ENCODE measurements at places on chromosomes 3 and 15.
A peak's percentile ranks its signal among the peaks of the same experiment; 100 is the strongest.

DNA sequence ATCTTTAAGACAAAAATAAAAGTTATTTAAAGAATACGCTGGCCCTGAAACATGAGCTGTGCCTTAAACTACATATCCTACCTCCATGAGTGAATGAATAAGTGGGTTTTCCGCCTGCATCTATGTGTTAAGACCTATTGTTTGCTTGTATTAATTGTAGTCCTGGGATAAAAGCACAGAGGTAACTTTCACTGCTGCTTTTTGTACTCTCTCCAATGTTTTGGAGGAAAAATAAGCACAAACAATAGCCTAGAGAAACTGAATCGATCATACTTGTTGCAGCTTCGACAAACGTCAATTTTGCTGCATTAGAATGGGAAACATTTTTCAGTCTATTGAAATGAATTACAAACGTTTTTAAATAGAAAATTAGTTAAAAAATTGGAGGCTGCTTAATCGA lies 1.3 kb upstream of the CTNNB1 start:
- no peak for DNase-seq

DNA sequence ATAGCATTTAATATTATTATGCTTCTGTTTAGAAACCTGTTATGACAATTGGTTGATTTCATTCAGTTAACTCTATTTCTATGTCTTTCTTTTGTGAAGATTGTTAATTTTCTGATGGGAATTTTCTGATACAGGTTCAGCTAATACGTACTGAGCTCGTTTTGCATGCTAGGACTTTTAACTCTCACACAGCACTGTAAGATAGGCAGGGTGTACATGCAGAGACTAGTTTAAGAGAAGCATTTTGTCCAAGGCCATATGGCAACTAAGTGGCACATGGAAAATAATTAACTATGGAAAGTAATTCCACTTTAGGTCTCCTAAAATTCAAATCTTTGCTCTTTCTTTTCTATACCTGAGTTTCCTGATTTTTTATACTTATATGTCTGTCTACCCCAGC lies 81.9 kb downstream of the IL1RAP start:
- DNase-seq: no peak

DNA sequence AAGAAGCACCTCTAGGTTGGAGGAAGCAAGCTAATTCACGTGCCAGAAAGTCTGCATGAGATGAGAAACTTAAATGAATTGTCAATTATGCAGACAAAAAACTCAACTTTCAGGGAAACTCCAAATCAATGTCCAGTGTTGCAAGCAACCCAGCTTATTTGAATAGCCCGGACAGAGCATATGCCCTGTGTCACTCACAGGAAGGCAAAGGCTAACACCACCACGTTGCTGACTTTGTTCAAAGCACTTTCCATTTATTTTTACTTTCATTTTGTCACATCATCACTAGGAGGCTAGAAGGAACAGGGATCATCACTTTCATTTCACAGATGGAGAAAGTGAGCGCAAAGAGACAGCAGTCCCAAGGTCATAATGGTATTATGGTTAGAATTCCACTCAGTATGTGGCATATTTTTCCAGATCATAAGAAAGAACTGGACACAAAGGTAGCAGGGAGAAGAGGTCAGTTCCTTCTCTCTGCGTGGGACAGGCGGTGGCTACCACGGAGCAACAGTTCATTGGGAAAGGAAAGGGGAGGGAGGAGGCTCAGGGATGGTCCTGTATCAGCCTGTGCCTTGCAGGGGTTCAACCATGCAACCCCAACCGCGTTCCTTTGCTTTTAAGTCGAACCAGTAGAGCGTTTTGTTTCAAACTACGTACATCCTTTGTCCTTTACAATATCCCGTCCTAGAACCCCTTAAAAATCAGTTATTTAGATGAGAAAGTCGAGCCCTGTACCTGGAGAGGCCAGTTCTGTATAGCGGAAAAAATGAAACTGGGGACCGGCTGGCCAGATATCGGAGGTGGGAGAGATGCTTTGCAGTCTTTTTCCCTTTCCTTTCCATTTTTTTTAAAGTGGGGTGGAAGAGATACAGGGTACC lies 1.1 kb downstream of the HEG1 start:
- DNase-seq: peak; percentile 89

DNA sequence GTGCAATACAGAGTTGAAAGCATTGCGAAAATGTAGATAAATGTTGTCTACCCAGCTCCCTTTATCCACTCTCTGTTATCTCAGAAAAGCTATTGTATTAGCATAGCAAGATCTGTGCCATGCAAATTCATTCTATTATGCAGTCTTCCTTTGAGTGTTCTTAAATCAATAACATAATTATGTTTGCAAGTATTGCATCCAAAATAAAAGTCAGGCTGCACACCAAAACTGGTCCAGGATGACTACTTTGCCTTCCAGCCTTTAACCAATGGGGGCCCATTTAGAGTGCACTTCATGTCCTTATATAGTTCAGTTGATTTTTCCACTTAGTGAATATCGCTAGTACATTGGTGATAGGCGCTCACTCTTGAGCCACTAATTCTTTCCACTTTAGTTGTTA lies 107.4 kb upstream of the MLF1 start:
- DNase-seq: no peak

- DNase-seq: no peak
Observed at GRCh38 chr3:101466465-101467309, 46.3 kb downstream of the SENP7 start.

DNA sequence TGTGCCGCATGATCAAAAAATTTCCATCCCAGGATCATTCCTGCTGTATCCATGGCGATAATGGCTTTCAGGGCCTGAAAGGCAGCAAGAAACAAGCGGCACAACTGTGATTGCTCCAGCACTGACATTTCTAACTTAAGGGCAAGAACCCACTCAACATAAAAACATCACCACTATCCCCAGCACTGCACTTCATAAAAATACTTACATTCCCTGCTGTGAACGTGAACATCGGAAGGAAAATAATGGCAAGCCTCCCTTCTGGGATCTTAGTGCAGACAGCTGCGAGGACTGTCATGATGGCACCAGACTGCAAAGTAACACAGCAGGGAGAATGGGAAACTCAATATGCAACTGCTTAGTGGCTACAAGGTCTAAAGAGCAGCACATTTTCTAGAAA lies 8.1 kb upstream of the MAP6D1 start:
- DNase-seq: no peak

DNA sequence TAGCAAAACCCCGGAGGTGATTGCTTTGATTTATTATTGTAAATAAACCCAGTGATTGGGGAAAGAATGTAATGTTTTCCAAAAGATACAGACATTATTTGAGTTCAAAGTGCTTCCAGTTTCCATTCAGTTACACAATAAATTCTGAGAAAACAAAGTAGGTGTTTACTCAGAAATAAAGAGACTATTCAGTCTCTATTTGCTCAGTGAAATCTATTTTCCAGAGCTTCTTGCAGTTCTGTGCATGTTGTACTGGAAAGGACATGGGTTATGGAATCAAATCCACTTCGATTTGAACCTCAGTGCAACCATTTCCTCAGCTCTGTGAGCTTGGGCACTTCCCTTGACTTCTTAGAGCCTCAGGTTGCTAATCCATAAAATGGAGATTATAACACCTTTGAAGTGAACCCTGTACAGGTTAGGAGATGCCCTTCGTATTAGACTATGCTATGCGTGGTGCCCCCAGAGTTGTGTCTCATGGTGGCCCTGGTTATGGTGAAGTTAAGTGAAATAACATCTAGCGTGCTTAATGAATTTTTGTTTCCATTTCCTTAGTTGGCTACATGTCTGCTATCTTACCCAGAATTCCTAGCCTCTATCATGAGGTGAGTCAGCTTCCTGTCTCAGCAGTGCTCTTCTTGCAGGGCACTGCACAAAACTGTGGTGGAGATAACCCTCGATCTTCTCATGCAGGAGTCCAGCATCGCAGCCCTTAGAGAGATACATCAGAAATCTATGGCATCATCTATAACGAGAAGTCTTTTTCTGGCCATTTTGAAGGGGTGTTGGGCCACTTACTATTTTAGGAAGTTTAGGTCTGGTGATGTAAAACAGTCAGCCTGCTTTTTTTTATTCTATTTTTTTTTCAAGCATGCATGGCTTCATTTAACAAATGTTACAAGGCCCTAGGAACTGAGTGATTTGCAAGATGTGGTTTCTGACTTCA lies 97.7 kb downstream of the RPL39L start:
- DNase-seq: no peak

DNA sequence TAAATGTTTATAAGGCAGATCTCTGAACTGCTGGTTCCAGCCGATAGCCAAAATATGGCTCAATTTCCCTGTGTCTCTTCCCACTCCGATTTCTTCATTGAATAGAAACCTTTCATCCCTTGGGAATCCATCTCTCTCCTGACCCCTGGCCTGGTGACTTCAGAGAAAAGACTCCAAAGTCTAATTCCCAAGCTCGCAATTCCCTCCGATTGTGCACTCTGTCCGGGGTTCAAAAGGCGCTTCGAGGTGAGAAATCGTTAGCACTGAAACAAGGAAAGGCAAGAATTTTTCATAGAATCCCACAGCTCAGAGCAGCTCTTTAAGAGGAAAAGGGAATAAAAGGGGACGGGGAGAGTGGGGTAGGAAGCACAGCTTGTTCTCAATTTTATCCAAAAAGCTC lies 18.4 kb upstream of the RAD18 start:
- DNase-seq: no peak

DNA sequence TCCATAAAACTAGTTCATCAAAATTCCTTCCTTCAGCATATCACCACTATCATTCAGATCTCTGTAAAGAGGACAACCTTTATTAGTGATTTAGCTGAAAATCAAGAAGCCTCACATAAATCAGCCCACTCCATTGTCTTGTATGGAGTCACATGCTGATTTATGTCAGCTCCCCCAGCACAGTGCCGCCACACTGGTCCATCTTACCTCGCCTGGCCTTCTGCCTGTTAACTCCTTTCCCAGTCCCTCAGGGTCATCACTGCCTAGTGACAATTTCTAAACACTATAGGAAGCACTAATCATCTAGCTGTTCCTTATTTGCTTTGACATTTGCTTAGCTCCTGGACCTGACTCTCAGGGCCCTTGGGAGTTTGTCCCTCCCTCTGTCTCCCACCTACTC lies 75.4 kb downstream of the PLCL2 start:
- DNase-seq: no peak

DNA sequence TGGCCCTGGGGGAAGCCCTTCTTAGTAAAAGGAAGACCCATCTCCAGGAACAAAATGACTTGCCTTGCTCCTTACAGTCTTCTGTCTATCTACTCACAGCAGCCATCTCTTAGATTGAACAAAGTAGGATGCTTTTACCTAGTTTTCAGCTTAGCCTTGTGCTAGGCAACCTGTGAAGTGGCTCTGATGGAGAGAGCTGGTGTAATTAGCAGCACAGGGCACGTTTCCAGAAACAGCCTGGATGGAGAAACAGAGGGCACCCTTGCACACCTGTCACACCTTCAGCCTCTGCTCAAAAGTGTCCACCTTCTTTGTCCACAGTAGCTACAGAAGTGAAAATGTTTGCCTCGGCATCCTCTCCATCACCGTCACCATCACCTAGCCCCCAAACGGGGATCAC lies 292.9 kb downstream of the RORA start:
- no peak for DNase-seq

GRCh38 chr3:126052196-126053058 lies 31.5 kb downstream of the SLC41A3 start:
- no peak for DNase-seq

DNA sequence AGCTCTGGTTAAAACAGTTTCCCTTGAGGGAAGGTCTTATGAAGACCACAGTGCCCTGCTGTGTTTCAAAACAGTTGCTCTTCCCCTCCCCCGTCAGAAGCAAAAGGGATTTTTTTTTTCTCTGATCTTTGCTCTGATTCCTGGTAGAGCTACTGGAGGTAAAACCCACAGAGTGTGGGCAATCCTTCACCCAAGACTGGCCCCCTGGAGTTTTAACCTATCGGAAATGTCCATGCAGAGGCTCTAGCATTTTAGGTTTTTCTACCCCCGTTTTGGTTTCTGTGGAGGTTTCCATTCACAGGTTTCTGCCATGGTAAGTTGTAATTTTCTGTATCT lies 27.7 kb downstream of the GRM2 start:
- no peak for DNase-seq

- no peak for DNase-seq
Observed at GRCh38 chr3:147419781-147420224, 10.6 kb downstream of the ZIC1 start.

DNA sequence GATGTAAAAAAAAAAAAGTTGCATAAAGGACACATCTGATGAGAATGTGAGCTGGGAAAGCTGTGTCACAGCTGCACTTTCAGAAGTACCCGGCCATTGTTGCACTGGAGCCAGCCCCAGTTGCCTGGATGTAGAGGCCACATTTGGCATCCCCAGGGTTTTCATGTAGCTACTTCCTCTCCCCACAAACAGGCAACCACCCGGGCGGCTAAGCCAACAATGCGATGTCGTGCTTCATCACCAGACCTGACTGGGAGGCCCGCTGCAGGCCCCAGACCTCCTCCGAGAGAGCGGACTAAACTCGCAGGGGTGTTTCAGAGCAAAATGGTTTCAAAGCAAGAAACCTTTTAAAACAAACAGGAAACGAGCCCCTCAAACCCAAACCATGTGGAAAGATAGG lies 142.3 kb downstream of the TMCO5A start:
- no peak for DNase-seq

DNA sequence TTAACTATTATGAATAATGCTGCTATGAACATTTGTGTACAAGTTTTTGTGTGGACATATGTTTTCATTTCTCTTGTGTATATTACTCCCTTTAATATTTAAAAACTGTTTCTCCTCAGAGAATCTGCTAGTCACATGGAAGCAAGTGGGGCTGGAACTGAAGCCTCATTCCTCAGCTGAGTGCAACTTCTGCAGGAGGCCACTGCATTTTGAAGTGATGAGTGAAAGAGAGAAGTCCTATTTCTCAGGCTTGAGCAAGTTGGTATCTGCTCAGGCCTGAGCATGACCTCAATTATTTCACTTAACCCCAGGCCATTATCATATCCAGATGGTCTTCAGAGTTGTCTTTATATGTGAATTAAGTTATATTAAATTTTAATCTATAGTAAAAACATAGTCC lies 11.5 kb downstream of the TLR9 start:
- no peak for DNase-seq

DNA sequence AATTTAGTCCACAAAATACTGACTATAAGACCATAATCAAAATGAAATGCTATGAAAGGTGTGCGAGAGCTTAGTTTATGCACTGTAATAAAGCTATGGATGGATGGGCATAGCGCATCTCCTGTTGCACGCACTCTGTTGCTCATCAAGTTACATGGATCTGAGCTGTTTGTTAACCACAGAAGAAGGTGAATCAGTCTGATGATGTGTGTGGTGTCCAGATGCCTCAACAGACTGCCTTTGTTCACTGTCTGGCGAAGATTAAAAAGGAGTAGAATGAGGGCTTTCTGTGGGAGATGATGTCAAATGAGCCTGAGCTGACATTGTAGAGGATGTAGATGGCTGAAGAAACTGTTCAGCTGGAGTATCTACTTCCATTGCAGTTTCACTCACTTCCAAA lies 36.1 kb downstream of the NSMCE3 start:
- no peak for DNase-seq

DNA sequence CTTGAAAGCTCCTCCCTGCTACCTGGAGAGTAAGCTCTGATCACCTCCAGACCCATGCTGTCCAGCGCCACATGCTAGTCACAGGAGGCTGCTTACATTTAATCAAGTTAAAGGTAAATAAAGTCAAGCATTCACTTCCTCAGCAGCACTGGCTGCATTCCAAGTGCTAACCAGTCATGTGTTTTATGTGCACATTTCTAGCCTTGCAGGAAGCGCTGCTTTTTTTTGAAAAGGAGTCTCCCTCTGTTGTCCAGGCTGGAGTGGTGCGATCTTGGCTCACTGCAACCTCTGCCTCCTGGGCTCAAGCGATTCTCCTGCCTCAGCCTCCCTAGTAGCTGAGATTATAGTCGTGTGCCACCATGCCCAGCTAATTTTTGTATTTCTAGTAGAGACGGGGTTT lies 279.2 kb downstream of the GABRG3 start:
- no peak for DNase-seq
